ENCODE measurements at places on chromosomes 3 and 15. TPM values are rescaled to one million over a fixed set of nuclear protein-coding genes. Genes with fewer than 3 reads are reported as not detected.

DNA sequence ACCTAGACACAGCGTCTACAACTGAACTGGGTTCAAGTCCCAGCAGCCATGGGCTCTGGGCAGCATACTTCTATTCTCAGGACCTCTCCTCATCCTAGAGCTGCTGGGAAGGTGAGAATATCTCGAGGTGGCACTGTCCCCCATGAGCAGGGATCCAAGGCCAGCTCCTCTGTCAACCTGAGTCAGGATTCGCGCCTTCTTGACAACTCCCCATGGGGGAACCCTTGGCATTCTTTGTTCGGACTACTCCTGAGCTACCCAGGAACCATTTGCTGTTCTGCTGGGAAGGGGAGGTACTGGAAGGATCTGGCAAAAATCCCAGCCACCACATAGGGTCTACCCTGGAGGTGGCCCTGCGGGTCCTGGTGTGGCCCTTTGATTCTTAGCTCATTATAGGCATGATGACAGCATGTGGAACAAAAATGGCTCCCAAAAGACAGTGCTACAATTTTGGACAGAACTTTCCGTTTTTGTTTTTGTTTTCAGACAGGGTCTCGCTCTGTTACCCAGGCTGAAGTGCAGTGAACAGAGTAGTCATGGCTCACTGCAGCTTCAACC is 22.3 kb downstream of the PLXNB1 start:
- DNase-seq: no peak

- no peak for DNase-seq
Observed at GRCh38 chr3:157810924-157811718, 295.1 kb downstream of the SHOX2 start.

The KCNMB2 gene
- total RNA-seq: not detected

The CLRN1 gene
- not detected for total RNA-seq

The TXNRD3 gene
- total RNA-seq: 16.2 TPM

Measured in A172 (cell line).